ENCODE measurements at places on chromosomes 3 and 15.

DNA sequence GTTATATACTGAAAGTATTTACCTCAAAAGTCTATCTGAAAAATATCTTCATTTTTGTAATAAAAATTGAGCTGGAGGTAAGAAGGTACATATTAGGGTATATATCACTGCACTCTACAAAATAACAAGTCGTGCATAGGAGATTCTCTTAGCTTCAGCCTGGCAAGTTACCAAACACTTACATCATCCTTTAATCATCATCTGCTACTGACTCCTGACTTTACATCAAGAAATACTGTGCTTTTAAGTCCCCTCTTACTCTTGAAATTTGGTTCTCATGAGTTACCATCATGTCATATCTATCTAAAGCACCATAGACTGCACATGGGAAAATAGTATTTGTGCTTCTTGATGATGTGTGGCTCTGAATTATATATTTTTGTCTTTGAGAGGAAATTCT lies 50.8 kb downstream of the LYSMD4 start:
- no peak for DNase-seq

DNA sequence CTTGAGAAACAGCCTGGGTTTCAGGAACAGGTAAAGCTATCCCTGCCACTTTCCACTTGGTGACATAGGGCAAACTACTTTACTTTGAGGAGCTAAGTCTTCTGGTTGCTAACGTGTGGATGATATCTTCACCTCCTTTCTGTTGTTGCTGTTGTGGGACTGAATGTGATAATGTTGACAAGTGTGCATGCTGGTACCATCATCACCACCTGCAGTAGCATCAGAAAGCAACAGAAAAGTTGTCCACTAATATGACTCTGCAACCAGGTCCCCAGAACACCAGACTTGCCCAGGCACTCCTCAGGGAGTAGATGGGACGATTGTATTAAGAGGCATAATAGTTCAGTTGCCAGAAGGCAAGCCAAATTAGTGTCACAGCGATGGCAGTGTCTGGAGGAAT lies 203.2 kb upstream of the MCTP2 start:
- DNase-seq, result no peak

- DNase-seq, result peak; percentile 51
Measured at GRCh38 chr15:77497110-77497737, 76.5 kb downstream of the HMG20A start.

- DNase-seq, result no peak
Measured at GRCh38 chr3:50266017-50266416, 2.9 kb upstream of the SEMA3B start.

DNA sequence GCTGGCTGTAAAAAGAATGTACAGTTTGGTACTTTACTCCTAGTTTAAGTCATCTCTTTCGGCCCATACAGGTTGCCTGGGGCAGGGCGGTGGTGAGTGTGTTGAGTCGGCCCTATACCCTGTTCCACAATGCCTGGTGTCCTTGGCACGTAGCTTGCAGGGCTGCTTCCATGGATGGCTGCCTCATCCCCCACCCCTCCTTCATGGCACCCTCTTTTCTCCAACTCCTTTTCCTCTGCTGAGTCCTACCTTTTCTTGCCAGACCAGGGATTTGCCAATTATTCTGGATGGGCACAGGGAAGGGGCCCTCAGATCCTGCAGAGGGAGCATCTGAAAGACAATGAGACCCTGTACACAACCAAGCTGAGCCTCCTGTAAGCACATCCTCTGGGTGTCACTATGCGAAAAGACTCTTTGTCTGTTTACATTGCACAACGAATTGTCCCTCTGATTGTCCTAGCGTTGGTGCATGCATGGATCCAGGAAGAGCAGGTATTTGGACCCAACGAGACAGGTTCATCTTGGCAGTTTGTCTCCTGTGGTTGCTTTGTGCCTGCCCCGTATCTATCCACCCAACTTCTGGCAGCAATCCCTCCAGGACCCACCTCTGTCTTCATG lies 73.6 kb upstream of the CGNL1 start:
- DNase-seq, result no peak

- peak; percentile 27 for DNase-seq
Measured at GRCh38 chr3:195542316-195542697, 818 bp downstream of the PPP1R2 start.

GRCh38 chr3:124553178-124553577 lies 177.1 kb upstream of the UMPS start:
- DNase-seq, result no peak

- DNase-seq, result no peak
Measured at GRCh38 chr3:186246941-186247340, 115.1 kb downstream of the DGKG start.

DNA sequence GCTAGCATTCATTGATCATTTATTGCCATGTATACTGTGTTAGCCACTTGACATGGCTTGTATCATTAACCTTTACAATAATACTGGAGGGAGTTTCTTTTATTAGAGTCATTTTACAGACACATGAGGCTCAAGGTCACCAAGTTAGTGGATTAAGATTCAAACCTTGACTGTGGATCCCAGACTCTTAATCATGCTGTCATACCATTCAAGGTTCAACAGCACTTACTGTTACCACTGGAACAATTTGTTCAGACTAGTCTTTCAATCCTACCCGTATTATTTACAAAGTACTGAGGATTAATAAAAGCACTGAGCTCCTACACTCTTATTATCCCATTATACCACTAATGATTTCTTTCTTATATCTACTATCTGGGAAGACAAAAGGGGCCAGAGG lies 1.2 kb downstream of the COX17 start:
- DNase-seq, result no peak

DNA sequence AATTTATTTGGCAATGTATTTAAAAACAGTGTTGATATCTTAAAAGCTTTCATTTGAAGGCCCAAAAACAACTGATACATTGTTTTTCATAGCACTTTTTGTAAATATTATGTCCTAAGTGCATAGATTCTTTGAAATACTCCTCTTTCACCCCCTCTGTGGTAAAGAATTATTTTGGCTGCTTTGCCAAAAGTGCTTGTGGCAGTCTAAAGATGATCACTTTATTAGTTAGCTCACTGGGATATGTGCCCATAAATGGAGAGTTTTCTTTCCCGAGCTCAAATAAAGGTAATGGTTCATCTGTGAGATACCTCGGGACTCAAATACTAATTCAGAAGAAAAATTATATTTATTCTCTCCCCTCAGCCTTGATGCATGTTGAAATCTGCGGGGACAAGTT lies 16.7 kb downstream of the AKAP13 start:
- no peak for DNase-seq

GRCh38 chr3:160977773-160978172 lies 127.4 kb downstream of the B3GALNT1 start:
- DNase-seq, result no peak

DNA sequence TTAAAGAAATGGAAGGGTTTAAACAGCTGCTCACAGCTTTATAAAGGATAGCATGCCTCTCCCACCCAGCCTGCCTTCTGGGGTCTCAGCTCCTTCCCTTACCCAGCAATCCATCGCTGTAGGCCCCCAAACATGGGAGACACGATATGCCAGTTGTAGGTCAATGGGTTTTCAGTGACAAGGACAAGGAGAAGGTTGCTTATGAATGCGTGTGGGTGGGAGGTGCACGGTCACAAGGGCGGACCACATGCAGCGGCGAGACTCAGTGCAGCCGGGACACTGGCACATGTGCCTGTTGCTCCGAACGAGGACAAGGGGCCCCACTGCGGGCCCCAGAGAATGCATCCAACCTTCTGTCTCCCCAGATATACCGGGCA lies 67.0 kb downstream of the MGLL start:
- no peak for DNase-seq

GRCh38 chr3:80331494-80332170 lies 563.8 kb upstream of the ROBO1 start:
- peak; percentile 3 for DNase-seq

GRCh38 chr15:44261007-44261706 lies 27.4 kb upstream of the GOLM2 start:
- DNase-seq, result peak; percentile 51

- no peak for DNase-seq
Measured at GRCh38 chr3:12991861-12992281, 81.4 kb downstream of the IQSEC1 start.

DNA sequence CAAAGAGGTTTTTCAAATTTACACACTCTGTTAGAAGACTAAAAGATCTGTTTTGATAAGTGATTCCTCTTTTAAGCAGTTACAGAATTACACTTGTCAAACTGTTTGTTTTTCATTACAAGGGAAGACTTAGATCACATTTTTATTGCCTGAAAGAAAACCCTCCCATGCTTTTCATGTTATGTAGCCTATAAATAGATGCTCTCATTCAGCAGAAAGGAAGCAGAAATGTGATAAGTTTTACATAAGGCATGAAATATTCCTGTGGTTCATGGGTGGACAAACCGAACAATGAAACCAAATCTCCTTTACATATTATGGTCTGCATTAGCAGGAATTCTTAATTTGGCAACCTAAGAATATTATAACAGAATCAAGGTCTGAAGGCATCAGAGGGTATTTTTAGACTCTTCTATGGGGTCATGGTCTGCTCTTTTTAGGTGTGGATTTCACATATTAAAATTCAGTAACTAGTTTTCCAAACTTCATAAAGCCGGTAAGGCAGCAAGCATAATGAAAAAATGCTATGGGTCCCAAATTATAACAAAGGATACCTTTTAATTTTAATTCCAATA lies 37.3 kb upstream of the FXR1 start:
- DNase-seq, result no peak

DNA sequence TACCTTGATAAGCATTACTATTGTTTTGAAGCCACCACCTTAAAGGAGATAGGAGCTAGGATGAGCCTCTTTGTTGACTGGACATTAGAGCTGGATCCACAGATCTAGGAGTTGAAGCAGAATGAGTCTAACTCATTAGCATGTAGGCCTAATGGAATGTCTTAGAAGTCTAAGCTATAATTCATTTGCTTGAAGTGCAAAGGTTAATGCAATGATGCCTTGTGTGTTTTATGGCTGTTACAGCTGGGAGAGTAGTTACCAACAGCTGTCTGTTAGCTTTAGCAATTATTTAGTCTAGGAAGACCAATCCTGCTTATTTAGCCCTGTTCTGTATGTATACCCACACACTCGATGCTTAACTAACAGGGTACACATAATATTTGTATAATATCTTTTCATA lies 419.3 kb downstream of the TUSC7 start:
- no peak for DNase-seq

GRCh38 chr3:127688022-127688415 lies 15.3 kb downstream of the ABTB1 start:
- DNase-seq, result no peak

DNA sequence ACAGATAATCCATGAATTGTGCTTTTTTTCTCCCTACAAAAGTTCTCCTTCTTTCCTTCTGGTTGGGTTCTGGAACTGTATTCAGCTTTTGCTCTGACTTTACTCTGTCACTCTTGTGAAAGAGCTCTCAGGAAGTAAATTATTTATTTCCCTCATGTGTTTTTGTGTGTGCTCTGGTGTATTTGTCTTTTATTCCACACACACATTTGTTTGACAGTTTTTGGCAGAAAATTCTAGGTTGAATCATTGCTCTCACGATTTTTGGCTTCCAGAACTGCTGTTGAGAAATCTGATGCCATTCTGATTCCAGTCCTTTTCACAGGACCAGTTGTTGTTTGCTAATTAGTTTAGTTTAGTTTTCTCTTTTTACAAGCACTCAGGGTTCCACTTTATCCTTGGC lies 172.8 kb downstream of the PLCH1 start:
- no peak for DNase-seq

DNA sequence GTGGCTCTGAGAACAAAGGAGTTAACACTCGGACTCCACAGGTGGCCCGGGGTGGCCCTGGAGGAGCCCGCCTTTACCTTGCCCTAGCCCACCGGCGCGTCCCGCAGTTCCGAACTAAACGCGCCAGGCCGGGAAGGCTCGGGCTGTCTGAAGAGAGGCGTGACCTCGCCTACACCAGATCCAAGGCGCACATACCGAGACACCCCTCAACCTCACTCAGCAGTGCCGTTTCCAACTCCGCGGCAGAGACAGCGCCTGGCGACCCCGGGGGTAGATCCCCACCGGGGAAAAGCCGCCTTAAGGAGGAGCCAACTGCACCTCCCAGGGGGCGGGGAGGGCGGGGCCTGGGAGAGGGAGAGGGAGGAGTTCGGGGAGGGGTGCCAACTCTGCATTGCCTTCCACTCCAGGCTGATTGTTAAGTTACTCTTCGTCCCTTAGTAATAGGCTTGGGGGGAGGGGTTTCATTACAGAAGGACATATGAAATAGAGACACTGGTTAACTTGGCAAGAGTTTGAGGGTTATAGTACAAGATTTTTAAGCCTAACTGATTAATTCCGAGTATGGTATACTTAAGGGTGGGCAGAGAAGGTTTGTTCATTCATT lies at the start of gene DLG1:
TSS of gene DLG1 (minus strand) at position 272 of the 604 bp plus-strand sequence. CDS start 1,408 bp downstream, outside the sequence.
- DNase-seq, result peak; percentile 92
